ENCODE measurements at places on chromosomes 3 and 15.

DNA sequence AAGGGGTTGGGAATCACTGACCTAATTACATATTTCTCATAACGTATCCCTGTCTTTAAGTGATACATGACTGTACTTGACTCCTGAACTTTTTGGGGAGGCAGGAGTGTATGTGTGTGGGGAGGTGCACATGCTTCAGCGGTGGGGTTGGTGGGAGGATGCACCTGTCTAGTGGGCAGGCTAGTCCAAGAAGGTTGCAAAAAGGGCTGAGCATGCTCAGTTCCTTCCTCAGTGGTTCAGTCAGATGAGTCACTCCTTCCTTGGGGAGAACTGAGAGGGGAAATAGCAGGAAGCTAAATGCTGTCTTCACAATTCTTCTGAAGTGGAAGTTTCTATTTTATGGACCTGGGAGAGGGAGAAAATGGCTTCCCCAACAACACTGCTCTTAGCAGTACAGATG lies 24.6 kb upstream of the AP4E1 start:
- DNase-seq: no peak

- no peak for DNase-seq
Observed at GRCh38 chr15:86483936-86484335, 404.3 kb downstream of the AGBL1 start.

GRCh38 chr15:88074386-88074785 lies 182.2 kb downstream of the NTRK3 start:
- DNase-seq: no peak

- peak; percentile 10 for DNase-seq
Observed at GRCh38 chr3:123652342-123652984, 67.6 kb upstream of the HACD2 start.

GRCh38 chr3:49092938-49093852 lies 676 bp downstream of the QRICH1 start:
- peak; percentile 79 for DNase-seq

DNA sequence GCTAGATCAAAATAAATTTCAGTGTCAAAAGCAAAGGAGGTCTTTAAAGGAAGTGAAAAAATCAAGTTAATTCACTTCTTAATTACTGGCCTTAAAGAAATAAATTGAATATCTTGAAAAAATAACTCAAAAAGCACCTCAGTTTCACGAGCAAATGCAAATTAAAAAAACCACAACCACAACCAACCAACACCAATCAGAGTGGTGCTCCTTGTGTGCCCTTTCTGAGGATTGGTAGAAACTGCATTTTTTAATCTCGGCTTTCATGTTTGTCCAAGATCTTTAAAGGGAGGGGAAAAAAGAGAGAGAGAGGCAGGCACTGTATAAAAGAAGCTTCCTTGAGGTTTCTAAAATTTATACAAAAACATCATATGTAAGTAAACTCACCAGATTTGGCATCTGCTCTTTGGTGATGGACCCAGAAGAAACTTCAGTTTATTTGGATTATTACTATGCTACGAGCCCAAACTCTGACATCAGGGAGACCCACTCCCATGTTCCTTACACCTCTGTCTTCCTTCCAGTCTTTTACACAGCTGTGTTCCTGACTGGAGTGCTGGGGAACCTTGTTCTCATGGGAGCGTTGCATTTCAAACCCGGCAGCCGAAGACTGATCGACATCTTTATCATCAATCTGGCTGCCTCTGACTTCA lies at the start of gene GPR15:
TSS of gene GPR15 (plus strand) at position 357 of the 653 bp plus-strand sequence. CDS start at position 413, 56 bp downstream.
- DNase-seq: no peak

GRCh38 chr3:195226900-195227447 lies 44.0 kb downstream of the XXYLT1 start:
- no peak for DNase-seq

GRCh38 chr3:126849768-126850167 lies 133.1 kb upstream of the PLXNA1 start:
- DNase-seq: no peak

DNA sequence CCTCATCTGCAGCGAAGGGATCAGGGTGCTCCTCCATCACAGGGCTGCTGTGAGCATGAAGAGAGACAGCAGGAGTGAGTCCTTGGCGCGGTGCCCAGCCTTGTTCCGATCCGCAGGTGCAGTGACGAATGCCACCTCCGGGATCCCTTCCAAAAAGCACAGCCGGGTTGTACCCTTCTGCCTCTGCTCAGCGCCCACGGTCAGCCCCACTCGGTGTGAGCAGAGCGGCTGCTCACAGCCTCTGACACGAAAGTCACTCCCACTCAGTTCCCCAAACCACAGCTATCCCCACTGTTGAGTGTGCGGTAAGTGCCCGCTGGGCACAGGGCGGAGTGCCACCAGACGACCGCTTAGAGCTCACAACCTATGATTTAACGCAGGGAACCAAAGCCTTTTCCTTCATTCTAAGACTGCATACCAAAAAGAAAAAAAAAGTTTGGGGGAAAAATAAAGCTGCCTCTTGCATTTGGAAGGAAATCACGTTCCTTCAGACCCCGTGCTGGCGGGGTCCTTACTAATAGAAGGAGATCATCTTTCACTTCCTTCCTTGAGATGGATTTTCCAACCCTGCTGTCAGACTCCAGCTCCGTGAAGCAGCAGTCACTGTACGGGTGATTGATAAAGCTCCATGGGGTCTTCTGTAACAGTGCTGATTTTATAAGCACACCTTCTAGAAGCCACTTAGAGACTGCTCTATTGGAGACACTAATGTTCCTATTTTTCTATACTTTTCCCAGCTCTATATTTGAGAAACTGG lies 34.7 kb upstream of the TUBGCP5 start:
- DNase-seq: no peak

GRCh38 chr3:3509665-3510064 lies 289.6 kb upstream of the LRRN1 start:
- DNase-seq: no peak

DNA sequence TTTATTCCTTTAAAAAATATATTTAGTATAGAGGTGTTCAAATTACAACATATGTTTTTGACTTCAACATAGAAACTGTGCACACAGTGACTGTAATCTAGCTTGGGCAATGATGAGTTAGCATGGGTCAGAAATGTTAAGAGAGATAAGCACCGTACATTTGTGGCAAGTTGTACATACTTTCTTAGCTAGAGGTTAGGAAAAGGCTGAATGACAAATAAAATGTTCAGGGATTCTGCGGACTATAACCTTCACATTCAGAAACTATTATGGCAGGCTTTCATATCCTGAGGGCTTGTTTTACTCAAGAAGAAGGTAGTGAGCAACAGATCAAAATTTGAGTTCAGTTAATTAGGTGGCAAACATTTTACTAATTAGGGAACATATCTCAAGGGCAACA lies 379.7 kb upstream of the EPHA6 start:
- no peak for DNase-seq

GRCh38 chr15:31563421-31563820 lies 236.8 kb downstream of the KLF13 start:
- no peak for DNase-seq

- no peak for DNase-seq
Observed at GRCh38 chr3:172307141-172307560, 141.1 kb downstream of the GHSR start.

- DNase-seq: no peak
Observed at GRCh38 chr3:151178208-151178845, 24.7 kb downstream of the GPR171 start.

DNA sequence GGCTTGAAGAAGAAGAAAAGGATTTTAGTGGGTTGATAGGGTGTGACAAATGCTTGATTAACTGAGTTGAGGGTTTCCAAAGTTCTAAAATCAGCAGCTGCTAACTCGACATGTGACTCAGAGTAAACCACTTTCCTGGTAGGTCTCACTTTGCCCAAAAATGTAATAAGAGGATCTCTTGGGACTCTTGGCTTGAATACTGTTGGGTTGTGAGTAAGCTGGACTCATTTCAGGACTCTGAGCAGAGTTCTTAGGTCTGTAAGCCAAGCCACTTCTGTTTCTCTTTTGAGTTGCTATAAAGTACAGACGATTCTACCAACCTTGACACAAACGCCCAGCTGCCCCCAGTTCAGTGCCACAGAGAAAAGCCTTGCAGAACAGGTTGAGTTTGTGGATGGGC lies 241.1 kb downstream of the ZNF621 start:
- no peak for DNase-seq

DNA sequence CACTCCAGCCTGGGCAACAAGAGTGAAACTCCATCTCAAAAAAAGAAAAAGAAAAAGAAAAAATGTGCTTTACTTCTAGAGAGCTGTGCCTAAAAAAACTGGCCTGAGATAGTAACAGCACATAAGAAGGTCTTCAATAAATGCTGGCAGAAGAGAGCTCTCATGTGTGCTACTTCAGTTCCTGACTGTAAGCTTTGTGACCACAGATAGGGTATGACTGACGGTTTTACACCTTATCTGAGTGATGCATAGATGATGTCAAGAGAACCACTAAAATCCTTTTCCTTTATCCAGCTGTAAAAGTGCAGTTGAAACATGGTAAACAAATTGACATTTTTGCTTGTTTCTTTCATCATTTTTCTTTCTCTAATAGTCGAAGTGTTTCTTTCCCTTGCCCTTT lies 127.9 kb downstream of the C3orf70 start:
- DNase-seq: no peak

DNA sequence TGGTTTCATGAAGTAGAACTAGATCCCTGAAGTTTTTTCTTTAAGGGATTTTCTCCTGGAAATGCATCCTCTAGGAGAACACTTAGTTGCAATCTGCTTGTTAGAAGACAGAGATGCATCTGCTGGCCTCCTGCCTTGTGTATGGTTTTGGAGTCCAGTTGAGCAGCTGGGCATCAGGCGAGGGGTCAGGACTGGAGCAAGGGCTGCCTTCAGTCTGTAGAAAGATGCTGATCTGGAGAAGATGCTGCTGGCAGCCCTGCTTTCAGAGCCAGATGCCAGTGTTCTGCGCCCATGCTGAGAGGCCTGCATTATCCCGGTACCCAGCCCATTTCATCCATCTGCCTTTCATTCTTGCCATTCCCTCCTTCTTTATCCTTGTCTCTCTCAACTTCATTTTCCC lies 77.4 kb downstream of the CHCHD6 start:
- DNase-seq: no peak

GRCh38 chr3:127450331-127450730 lies 140.2 kb downstream of the TPRA1 start:
- DNase-seq: no peak

DNA sequence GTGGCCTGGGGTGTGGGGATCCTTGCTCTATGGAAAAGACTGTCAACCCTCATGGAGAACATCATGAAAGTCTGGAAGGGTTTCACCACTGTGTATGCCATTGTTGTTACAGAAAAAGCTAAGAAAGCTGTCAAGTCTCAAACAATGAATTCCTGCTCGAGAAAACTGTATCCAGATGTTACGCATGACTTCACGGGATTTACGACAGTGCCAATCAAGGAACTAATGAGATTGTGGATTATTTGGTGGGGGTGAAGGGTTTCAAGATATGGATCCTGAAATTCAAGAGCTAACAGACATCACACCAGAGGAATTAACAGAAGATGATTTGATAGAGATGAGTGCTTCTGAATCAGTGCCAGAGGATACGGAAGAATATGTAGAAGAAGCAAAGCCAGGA lies 7.8 kb downstream of the PPP1R2 start:
- DNase-seq: no peak

DNA sequence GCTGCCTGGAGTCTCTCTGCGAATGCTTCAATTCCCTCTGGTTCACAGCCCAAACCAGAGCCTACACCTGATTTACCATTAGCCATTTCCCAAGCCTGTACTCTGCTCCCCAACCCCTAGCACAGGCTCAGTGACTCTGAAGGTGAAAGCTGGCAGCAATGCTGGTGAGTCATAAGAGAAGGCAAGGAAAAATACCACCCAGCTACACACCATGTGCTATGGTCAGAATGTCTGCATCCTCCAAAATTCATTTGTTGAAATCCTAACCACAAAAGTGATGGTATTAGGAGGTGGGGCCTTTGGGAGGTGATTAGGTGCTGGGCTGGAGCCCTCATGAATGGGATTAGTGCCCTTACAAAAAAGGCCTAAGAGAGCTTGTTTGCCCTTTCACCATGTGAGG lies 117.1 kb upstream of the TJP1 start:
- no peak for DNase-seq

GRCh38 chr3:171932153-171932611 lies 89.0 kb downstream of the TMEM212 start:
- DNase-seq: no peak

- no peak for DNase-seq
Observed at GRCh38 chr3:120763601-120764000, 21.1 kb downstream of the GTF2E1 start.

DNA sequence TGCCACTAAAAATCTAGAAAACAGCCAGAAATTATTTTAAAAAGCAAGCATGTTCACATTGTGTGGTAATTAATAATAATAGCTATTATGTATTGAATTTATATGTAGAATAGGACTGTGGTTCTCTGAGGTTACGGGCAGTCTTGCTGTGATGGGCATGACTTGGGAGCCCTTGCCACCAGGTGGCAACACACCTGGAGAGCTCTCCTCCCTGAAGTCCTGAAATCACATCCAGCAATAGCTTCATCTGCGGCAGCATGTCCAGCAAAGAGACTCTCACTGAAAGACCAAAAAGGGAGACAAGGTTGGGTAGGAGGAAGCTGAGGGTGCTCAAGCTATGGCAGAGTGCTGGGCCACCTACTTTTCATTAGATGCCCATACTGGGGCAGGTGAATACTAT lies 206.8 kb upstream of the IL12A start:
- DNase-seq: no peak

- DNase-seq: no peak
Observed at GRCh38 chr3:5212628-5213573, 25.4 kb downstream of the EDEM1 start.

- no peak for DNase-seq
Observed at GRCh38 chr3:1183320-1184048, 90.7 kb downstream of the CNTN6 start.

GRCh38 chr15:51856714-51857380 lies 27.4 kb downstream of the TMOD3 start:
- no peak for DNase-seq

DNA sequence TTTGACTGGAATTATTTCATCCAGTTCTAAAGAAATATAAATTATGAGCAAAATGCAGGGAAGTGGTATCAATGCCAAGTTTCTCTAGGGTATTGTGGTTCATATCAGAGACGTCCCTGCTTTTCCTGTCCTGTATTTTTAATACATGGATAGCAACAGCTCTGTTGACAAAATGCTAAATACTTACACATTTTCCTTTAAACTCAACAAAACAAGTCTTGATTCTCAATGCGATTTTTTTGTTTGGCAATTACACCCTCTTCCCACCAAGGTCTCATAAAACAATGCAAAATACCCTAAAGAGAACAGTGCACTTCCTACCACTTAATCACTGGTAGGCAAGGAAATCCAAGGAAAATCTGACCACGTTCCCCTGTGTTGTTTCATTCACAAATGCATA lies 120.0 kb downstream of the DUT start:
- DNase-seq: no peak

- DNase-seq: no peak
Observed at GRCh38 chr3:9196020-9196419, 53.4 kb downstream of the SRGAP3 start.

- no peak for DNase-seq
Observed at GRCh38 chr15:70314688-70315087, 217.0 kb upstream of the TLE3 start.

- no peak for DNase-seq
Observed at GRCh38 chr3:150631515-150632221, 28.5 kb downstream of the SELENOT start.

Data from stimulated activated CD4-positive, alpha-beta T cell treated with anti-CD3 and anti-CD28 coated beads, Interleukin-12 subunit alpha, Interleukin-12 subunit beta, amount 100 ng/mL, for 4 hours (primary cell).